GM12892 (cell line): ENCODE measurements at places on chromosomes 12 and 14.

GRCh38 chr14:36751920-36752319, 90.3 kb downstream of the PAX9 start:
- no peak for DNase-seq

DNA sequence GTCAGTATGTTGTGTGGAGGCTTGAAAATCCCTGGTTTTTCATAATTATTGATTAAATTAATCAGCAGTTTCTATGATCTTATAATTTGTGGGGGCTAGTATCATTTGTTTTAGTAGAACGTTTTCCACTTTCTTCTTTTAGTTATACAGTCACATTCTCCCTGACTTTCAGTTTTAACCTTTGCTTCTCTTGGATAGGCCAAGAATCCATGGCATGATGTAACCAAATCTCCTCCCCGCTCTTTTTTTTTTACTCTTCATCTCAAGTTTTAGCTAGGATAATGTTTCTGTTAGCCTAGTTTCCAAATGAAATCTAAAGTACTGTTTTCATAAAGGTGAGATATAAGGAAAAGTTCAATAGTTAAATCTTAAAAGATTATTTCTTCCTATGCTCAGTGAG, 106.5 kb downstream of the TMEM117 start:
- no peak for DNase-seq

DNA sequence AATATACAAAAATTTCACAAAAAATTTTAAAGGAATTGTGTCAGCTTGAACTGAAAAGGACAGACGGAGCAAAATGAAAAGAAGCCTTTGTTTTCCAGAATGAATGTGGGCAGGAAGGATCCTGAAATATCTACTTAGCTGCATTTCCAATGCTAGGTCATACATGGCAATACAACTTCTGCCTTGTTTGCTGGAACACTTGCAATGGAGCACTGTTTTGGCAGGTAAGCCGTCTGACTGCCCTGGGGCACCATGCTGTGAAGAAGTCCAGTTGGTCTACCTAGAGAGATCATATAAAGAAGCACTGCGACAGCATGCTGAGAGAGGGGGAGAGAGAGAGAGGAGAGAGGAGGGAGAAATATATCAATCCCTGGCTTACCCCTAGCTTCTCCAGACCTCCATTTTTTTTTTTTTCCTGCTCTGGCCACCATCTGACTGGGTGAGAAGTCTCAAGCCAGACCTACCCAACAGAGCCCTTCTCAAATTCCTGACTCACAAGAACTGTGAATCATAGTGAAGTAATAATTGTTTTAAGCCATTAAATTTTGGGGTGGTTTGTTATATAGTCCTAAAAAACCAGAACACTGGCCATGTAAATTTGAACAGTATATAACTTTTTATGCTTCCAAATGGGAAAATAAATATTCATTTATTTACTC, 97.1 kb upstream of the PRICKLE1 start:
- DNase-seq: no peak

GRCh38 chr14:20376071-20376588, 32.7 kb downstream of the PARP2 start:
- no peak for DNase-seq

GRCh38 chr12:132285991-132286681, 43.3 kb downstream of the GALNT9 start:
- DNase-seq: no peak

- no peak for DNase-seq
Measured at GRCh38 chr12:26034371-26035142, 76.1 kb downstream of the RASSF8 start.

GRCh38 chr12:132471011-132471857, 18.7 kb upstream of the FBRSL1 start:
- DNase-seq: no peak

DNA sequence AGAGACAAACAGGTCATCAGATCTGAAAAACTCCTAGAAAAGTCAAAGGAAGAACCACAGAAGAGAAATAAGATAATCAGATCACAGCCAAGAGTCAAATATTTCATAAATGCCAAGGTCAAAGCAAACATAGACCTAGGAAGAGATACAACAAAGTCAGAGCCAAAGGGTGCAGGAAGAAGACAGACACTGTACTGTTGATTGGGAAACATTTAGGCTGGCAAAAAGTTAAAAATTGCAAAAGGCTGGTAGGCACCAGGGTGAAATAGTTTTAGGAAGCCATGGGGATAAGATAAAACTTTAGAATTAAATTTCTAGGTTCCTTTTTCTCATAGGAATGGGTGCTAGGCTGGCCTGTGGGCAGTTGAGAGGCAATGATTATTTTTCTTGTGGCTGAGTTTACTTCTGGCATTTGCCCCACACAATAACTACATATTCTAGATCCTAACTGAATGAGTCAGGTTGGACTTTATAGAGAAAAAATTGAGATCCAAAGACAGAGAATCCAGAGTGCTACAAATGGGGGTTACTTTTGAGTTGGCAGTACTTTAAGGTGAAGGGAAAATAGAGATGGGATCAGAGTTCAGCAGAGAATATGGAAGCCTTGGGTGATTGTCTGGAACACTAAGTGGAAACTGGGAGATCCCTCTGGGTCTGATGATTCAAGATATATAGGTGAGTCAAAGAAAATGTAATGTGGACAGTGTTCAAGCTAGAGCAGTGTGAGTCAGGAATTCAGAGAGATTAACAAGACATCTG, 215.5 kb downstream of the C12orf50 start:
- no peak for DNase-seq

- DNase-seq: no peak
Measured at GRCh38 chr14:33814010-33814409, 136.9 kb downstream of the EGLN3 start.

- no peak for DNase-seq
Measured at GRCh38 chr12:48988030-48988649, 10.0 kb downstream of the WNT1 start.

- DNase-seq: no peak
Measured at GRCh38 chr14:44626423-44626822, 119.3 kb upstream of the FSCB start.

GRCh38 chr12:49666176-49666575, 41.0 kb downstream of the FMNL3 start:
- DNase-seq: no peak

DNA sequence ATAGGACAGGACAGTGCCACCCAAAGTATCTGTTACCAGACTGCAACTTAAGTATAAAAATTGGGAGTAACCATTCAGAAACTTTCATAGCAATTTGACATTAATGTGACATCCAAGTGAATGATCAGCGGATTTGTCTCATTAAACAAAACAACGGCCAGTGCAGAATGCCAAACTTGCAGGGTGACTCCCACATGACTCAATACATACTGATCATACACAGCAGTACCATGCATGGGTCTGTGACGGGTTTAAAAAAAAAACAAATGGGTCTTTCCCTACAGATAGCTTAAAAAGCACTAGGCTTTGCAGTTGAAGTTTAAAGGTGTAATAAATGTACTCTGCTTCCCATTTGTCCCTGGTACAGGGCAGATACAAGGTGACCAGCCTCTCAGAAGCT, 116.6 kb downstream of the SLC35F4 start:
- no peak for DNase-seq

GRCh38 chr12:94706250-94706661, 55.9 kb upstream of the TMCC3 start:
- DNase-seq: no peak

GRCh38 chr12:107393043-107393717, 292.4 kb upstream of the PWP1 start:
- no peak for DNase-seq

DNA sequence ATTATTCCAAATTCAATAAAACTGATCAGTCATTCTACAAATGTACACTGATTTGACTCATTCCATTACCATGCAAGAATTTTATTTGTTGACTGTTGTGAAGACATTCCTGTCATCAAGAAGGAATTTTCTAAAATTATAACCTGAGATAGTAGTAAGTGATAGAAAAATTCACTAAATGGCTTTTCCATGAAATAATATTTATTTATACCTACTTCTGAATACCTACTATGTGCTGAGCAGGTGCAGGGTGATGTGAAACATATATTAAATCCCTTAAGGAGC, 841.7 kb downstream of the NRXN3 start:
- no peak for DNase-seq

DNA sequence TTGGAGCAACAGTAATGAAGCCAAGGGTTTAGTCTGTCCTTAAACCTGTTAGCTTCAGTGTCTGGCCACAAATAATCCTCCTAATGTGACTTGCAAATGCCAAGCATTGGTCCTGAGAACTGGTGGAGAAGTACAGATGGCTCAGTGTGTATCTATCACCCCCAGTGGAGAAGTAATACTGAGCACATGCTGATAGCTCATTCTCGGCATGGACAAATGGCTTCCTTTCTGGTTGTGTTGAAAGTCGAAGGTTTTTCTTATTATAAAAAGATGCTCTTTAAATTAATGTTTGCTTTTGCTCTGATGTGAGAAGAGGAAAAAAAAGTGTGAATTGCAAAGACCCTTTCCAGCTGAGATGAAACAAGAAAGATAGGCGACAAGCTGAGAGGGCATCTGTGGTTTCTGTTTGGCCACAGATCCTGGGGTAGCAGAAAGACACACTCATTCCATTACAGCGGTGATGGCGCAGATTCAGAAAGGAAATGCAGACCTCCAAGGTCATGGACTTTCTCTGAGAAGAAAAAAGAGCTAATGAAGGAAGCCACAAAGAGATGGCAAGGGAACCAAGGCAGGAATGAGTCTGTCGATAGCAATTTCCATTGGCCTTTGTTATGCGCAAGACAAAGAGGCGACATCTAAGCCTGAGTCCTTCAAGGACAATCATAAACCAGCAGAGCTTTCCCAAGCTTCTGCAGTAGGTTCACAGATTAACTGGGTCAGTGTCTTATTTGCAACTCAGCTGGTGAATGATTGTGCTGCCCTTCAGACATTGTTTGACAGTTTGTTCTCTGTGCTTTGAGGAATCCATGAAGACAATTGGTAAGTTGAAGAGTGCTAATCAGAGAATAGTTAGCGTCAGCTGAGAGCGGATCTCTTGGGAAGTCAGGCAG, 155.5 kb upstream of the RGS6 start:
- DNase-seq: no peak

GRCh38 chr12:25135531-25136154, 59.3 kb downstream of the DNAI7 start:
- no peak for DNase-seq

DNA sequence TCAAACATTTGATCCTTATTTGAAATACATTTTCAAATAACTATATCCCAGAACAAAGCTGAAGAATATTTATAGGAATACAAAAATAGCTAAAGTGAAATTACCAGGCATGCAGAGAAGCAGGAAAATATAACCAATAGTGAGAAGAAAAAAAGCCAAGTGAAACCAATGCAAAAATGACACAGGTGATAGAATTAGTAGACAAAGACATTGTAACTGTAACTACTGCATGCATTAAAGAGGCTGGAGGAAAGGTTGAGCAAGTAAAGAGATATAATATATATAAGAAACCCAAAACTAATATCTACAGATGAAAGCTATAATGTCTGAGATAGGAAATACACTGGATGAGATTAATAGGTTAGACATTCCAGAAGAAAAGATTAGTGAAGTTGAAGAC, 49.2 kb upstream of the PRPF39 start:
- DNase-seq: no peak

- no peak for DNase-seq
Measured at GRCh38 chr12:5478081-5478706, 46.3 kb downstream of the NTF3 start.

- DNase-seq: no peak
Measured at GRCh38 chr12:64007853-64008252, 163.4 kb downstream of the SRGAP1 start.

GRCh38 chr14:43359317-43359716, 1147.8 kb downstream of the FSCB start:
- no peak for DNase-seq

GRCh38 chr12:124675881-124676713, 108.7 kb upstream of the NCOR2 start:
- DNase-seq: no peak

DNA sequence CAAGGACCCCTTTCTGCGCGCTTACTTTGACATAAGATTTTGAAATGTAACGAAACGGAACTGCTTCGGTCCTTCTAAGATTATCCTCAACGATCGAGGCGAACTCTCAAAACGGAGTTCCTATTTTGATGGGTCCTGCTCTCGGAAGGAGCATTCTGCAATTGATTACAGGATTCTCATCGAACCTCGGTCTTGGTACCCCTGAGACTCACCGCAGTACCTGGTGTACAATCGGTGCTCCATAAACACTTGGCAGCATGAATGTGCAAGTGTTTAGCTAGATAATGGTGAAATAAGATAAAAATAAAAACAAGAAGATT, 530 bp upstream of the NEMF start:
- no peak for DNase-seq

DNA sequence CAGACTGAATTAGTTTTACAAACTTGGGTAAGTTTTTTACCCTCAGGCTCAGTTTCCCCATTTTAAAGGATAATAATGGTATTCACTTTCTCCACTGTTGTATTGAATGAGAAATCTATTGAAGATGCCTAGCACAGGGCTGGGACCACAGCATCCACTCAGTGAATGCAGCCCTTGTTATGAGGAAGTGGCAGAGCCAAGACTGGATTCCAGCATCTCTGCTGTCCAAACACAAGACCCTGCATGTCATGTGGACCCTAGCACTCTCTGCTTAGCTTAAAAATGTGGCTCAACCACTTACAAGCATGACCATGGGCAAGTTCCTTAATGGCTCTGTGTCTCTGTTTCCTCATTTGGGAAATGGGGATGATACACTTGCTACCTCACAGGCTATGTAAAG, 24.1 kb upstream of the TRIM9 start:
- no peak for DNase-seq

- no peak for DNase-seq
Measured at GRCh38 chr12:115337693-115338543, 653.9 kb upstream of the TBX3 start.

- peak; percentile 63 for DNase-seq
Measured at GRCh38 chr14:23306412-23307145, at the start of gene BCL2L2. Gene BCL2L2, plus strand, starts transcription at chr14:23306833. Its CDS starts 935 bp downstream, at chr14:23307768.

DNA sequence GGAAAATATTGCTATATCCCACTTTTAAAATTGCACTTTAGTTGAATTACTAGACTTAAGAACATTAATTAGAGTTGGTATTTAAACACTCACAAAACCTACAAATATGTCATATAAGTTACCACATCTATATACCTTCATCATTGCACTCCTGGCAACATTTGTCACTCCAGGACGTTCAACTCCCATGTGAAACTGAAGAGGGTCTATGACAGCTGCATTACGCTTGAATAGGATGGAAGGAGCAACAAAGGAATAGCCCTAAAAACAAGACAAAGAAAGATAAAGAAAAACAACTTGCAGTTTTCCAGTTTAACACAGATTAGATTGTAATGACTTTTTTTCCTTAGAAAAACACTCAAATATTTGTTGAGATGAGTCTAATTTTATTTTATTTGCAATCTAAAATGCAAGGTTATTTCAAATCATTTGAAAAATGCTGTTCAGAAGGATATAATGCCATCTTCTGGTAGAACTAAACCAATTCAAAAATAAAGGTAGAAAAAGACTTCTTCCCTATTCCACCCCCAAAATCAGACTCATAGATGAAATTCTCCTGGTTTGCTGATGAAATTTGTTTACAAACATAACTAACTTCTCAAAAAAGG, 84.3 kb upstream of the TTC7B start:
- DNase-seq: no peak

DNA sequence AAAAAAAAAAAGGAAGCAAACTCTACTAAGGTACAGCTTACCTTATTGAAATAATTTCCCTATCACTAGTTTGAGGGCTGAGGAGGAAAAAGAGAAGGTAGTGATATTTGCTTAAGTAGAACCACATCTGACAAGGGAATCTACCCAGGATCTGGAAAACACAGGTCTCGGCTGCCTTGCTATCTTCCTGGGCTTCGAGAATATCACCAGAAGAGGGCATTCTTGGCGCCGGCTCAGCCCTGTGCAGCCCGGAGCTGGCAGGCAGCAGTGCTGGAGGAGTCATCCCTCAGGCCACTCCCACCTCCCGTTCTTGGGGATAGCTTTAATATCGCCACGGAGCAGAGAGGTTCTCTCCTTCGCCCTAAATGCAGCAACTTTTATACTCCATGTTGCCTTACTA, 1181.2 kb downstream of the VRK1 start:
- no peak for DNase-seq
